ENCODE measurements at places on chromosomes 4 and X. TPM values are rescaled to one million over a fixed set of nuclear protein-coding genes. Genes with fewer than 3 reads are reported as not detected.

The ATRX gene
- polyA plus RNA-seq: 53.4 TPM

DNA sequence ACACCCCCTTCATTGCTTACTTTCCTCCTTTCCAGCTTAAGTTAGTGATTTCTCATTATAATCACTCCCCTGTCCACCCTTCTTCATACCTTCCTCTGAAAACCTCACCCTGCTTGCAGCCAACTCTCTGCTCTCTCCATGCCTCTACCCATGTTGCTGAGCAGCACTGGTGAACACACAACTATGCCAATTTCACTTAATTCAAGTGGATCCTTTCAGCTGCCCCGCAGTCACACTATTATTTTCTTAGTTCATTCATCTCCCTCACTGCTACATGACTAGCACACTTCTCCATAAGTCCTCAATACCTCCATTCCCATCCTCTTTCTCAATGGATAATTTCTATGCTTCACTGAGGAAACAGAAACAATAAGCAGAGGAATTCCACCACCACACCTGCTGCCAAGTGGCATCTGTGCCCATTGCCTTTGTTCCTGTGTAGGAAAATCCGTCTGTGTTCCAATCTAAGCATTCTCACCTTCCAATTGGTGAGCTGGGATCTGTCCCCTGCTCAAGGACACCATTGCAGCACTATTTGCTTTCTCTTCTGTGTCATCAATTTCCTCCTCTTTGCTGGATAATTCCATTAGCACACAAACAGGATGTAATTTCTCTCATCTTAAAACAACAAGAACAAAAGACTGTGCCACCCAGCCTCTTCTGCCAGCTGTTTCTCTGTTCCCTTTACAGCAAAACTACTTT lies 25.2 kb upstream of the PRSS48 start:
- no peak for DNase-seq

GRCh38 chrX:139026811-139027210 lies 315.3 kb upstream of the FGF13 start:
- DNase-seq: no peak

- no peak for DNase-seq
Measured at GRCh38 chr4:73080789-73081188, 11.3 kb upstream of the COX18 start.

All from muscle of leg (tissue), 16 donors.